NCI-H187 (cell line): ENCODE measurements at places on chromosomes 7 and 10.

GRCh38 chr10:8617792-8618191 is 563.3 kb downstream of the GATA3 start:
- DNase-seq: no peak

GRCh38 chr7:107690611-107691010 is 30.0 kb downstream of the SLC26A4 start:
- no peak for DNase-seq

DNA sequence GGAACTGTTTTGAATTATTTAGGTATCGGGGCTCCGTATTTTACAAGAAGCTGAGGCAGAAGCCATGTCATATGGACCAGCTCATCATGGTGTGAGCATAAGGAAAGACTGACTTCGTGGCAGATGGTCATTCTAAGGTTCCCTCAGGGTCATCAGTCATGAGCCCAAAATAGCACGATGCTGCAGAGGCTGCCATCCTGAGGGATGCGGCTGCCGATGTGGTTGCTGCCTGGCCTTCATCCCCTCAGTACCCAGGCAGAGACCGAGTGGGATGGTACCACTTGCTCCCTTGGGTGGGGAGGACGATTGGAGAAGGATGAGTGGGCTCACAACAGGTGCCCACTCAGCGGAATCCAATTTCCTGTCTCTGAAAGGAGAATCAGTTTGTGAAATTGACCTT is 490.3 kb downstream of the SDK1 start:
- no peak for DNase-seq

DNA sequence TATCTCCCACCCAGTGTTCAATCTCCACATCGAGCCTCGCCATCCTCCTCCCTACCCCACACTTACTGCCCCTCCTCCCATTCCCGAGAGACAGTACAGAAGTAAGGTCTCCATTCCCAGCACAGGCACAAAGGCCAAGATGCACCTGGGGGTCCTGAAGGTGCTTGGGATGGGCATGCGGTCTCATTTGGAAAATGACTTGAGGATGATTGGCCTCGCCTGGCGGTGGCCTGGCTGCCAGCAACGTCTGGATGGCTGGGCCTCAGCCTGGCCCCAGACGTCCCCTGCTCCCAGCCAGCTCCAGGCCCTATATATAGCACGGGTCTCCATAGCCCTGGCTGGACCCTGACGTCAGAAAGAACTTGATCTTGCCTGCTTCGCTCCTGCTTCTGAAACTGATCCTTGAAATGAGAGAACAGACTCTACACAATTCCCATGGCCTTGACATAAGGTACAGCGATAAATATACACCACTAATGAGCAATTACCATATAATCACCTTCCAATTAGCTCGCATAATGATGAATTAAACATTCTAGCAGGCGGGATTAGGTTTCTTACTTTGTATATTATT is 11.8 kb downstream of the EMX2 start:
- DNase-seq: no peak

GRCh38 chr10:31697271-31698180 is 231.1 kb downstream of the ARHGAP12 start:
- DNase-seq: no peak

- no peak for DNase-seq
Measured at GRCh38 chr10:78936412-78937342, 132.1 kb upstream of the ZMIZ1 start.

DNA sequence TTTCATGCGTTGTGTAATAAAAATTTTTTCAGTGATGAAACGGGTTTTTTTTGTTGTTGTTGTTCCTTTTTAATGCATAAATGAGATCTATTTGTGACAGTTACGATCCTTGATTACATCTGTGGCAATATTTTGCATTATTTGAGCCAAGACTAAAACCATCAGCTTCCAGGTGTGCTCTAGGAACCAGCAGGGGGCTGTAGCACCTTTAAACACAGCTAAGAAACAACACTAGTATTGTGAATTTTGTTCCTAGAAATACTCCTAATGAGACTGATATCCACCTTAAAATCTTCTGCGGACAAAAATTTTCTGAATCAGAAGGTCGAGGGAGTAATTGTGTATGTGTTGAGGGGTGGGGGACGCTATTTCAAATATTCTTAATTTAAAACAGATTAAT is 52.6 kb downstream of the FGFBP3 start:
- no peak for DNase-seq

DNA sequence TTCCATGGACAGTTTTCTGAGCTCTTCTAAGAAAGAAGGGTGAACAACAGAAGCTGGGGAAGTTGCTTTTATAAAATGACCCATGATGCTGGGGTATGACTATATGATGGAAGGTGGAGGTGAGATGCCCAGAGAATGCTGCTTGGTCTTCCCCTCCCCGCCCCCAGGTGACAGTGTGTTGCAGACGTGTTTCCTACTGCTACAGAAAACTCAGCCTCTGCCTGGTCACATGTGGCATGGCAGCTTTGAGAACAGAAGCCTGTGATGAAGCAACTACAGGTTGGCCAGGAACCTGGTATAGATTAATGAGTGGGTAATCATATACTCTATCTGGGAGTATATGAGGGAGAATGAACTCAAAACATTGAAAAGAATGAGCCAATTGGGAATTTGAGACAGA is 67.1 kb downstream of the MTURN start:
- no peak for DNase-seq

- no peak for DNase-seq
Measured at GRCh38 chr10:132249824-132250375, 57.9 kb downstream of the STK32C start.

DNA sequence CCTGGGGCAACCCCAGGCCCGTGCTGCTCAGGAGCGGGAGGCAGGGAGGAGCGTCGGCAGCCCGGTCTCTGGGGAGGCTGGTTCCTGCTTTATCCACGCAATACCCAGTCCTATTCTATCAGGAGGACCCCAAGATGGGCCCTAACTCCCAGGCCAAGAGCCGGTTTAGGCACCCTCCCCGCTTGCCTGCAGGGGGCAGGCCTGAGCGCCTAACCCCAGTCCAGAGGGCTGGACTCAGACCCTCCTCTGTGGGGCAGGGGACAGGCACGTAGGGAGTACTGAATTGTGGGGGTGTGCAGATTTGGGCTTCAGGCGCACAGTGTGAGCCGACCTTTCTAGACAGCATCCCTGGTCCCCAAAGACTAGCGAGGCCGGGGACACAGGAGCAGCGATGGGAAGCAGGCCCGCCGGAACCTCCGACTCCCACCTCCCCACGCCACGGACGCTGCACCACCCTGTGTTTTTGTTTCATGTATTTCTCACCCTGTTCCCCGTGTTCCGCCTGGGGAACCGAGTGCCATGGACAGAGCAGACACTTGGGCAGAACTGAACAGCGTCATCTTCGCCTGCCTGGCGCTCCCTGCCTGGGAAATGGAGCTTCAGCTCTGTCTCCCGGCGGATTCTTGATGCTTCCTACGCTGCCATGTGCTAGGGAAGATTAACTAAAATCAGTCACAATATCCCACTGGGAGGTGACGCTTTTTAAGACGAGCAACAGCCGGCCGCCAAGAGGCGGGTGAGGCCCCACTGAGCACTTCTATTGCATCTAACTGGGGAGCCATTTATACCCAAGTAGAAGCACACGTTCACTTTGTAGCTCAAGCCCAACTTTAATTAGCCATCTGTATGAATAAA is 5.3 kb downstream of the NUDT1 start:
- DNase-seq: no peak

DNA sequence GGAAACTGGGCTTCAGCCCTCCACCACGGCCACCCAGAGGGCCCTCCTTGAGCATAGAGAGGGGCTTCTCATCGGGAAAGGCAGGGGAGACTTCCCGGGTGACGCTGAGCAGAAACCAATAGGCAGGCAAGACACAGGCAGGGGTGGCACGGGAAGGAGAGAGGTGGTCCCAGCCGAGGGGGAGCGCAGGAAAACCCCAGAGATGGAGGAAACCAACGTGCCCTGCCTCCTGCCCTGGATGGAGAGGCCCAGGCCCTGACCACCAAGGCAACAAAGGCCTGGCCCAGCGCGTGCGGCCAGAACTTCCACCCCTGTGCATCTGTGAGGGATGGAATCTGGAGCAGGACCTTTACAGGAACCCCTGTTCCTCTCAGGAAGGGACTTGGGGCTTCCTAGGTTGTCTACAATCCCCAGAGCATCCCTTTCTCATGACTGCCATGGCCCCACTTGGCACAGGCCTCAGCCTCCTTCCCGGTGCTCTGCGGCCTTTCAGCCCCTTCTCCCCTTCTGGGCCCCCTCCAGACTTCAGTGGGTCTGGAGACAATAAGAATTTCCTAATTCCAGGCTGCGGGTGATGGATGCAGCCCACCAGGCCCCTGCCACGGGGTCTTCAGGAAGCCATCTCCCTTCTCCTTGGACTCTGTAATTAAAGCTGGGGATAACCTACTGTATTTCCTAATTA is 137.0 kb upstream of the RET start:
- DNase-seq: no peak

DNA sequence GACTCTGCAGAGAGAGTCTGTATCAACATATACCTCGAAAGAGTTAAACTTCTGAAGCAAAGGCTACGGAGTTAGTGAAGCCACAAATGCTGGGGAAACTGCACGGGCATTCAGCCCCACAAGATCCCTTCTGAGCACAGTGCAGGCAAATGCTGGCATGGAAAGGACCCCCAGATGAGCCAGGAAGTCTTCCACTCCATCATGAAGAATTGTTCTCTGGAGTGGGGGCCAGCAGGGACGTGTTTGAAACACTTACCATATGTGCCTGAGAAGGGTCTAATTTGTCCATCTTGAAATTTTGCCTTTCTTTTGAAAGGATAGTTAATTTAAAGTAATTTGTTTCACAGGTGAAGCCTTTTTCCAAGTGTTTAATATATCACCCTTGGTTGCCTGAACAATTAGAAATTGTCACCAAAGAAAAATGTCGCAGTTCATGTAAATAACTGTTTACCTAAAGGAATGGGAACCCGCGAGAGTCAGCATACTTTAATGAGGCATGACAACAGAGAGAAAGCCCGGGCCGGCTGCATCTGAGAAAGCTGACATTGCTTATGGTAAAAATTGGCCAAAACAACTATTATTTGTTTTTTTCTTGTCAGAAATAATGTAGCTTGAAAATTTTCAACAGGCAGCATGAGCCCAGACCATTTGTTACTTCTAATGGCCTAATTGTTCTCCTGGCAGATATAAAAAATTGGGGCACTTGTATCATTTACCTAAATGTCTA is 287.6 kb upstream of the MGMT start:
- DNase-seq: no peak

DNA sequence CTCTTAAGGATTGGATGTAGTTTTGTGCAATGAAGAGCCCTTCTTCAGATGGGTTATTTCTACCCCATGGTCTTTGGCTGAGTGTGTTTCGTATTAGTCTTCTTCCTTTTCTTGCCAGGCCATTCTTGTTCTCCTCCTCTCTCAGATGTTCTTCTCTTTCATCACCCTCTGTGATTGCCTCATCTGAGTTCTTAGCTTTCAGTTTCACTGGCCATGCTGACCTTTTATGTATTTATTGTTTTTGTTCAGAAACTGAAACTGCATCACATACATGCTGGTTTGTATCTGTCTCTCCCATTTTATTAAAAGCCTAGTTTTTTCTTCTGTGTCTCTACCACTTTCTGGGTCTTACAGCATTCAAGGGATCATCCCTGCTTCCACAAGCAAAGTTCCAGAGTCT is 21.7 kb upstream of the PCGF5 start:
- DNase-seq: no peak

GRCh38 chr10:83925133-83925532 is 214.2 kb upstream of the GHITM start:
- no peak for DNase-seq

- no peak for DNase-seq
Measured at GRCh38 chr7:31432836-31433340, 81.0 kb upstream of the ITPRID1 start.

- DNase-seq: no peak
Measured at GRCh38 chr10:6729861-6730344, 149.8 kb upstream of the PRKCQ start.

DNA sequence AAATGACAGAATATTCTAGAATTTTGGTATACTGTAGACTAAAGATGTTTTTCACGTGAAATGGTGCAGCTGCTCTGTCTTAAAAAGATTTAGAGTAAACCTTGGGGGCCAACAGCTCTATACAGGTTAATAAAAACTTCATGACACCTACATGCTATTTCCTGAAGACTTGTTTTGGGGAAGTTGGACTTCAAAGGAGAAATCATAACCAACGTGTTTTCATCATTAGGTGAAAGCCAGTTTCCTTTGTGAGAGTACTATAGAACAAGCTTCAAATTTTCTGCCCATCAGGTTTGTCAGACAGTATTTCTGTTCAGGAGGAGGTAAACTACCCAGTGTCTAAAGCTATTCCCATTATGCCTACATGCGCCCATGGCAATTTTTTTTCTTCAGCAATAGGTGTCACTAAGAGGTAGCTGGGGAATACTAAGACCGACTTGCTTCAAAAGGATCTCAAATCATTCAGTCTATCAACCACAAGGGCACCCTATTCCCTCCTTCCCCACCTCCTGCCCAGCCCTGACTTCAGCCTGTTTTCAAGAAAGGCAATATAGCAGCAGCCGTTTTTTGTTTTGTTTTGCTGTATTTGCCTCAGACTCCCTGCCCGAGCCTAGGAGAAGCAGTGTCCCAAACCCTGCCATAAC is 237.3 kb upstream of the SP8 start:
- no peak for DNase-seq

- DNase-seq: no peak
Measured at GRCh38 chr10:2456834-2457233, 610.5 kb upstream of the PFKP start.

GRCh38 chr7:50645186-50645585 is 80.0 kb upstream of the DDC start:
- DNase-seq: no peak

GRCh38 chr7:28674359-28674782 is 262.1 kb downstream of the CREB5 start:
- no peak for DNase-seq

- no peak for DNase-seq
Measured at GRCh38 chr7:97117035-97117371, 495 bp upstream of the SDHAF3 start.

- DNase-seq: no peak
Measured at GRCh38 chr10:86851328-86852207, 95.1 kb downstream of the BMPR1A start.

- no peak for DNase-seq
Measured at GRCh38 chr10:74052994-74053393, 55.1 kb downstream of the VCL start.

DNA sequence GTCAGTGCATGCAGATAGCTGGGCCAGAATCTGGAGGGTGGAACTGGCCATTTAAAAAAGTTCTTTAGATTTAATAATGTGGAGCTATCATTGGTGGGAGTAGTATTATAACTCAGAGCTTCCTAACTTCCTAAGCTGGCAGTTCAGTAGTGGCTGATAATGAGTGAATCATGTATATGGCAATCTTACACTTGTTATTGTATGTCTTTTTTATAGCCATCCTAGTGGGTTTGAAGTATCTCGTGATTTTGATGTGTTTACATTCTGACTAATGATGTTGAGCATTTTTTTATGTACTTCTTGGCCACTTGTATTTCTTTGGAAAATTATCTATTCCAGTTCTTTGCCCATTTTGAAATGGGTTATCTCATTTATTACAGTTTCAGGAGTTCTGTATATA is 15.4 kb downstream of the TFAM start:
- no peak for DNase-seq
